Smooth muscle cell of bladder (primary cell): ENCODE measurements at places on chromosomes 5 and 9. TPM values are rescaled to one million over a fixed set of nuclear protein-coding genes. Genes with fewer than 3 reads are reported as not detected.

LRRC19 gene
- not detected in 2 replicates for total RNA-seq

P4HA2 gene
- 243 and 574 TPM in 2 replicates for total RNA-seq

CCDC183 gene
- total RNA-seq, result 0.28 and 0.46 TPM in 2 replicates

CFAP77 gene
- 0.14 TPM in 1 of 2 replicates, not detected in the other for total RNA-seq

WNT8A gene
- not detected in 2 replicates for total RNA-seq

GADD45G gene
- total RNA-seq, result 1.00 and 1.5 TPM in 2 replicates

SLC4A9 gene
- not detected in 2 replicates for total RNA-seq

GPR21 gene
- 0.83 and 1.1 TPM in 2 replicates for total RNA-seq

NR6A1 gene
- 0.09 and 0.14 TPM in 2 replicates for total RNA-seq

SOHLH1 gene
- not detected in 2 replicates for total RNA-seq

SERF1A gene
- total RNA-seq, result 2.4 and 4.5 TPM in 2 replicates

SLC36A3 gene
- not detected in 2 replicates for total RNA-seq
